Dermis microvascular lymphatic vessel endothelial cell (primary cell): ENCODE measurements at places on chromosomes 4 and X.

GRCh38 chr4:122548452-122548851 is 72.4 kb downstream of the IL21 start:
- DNase-seq = no peak

DNA sequence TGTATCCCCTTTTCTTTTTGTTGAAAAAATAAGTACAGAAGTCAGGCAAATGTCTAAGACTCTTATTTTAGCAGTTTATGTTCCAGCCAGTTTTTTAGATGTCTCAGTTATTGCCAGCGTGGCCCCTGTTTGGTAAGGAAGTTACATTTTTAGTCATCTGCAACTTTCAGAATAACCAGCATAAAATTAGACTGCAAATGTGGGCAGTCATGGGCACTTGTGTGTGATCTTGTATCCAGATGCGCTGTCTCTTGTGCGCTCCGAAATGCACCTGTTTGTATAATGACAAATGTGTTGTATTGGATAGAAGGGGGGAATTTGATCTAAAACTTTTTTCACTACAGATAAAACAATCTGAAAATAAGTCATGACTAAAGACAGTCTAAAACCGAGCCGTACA is 44.3 kb upstream of the CLCN4 start:
- no peak for DNase-seq

DNA sequence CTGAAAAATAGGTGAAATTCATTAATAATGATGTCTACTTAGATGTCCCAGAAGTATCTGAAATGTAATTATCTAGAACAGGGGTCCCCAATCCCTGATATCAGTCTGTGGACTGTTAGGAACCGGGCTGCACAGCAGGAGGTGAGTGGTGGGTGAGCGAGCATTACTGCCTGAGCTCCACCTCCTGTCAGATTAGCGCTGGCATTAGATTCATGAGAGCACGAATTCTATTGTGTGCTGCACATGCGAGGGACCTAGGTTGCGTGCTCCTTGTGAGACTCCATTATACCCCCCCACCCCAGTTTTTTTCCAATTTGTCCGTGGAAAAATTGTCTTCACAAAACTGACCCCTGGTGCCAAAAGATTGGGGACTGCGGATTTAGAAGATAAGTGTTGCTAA is 458.8 kb downstream of the CCSER1 start:
- DNase-seq = no peak

DNA sequence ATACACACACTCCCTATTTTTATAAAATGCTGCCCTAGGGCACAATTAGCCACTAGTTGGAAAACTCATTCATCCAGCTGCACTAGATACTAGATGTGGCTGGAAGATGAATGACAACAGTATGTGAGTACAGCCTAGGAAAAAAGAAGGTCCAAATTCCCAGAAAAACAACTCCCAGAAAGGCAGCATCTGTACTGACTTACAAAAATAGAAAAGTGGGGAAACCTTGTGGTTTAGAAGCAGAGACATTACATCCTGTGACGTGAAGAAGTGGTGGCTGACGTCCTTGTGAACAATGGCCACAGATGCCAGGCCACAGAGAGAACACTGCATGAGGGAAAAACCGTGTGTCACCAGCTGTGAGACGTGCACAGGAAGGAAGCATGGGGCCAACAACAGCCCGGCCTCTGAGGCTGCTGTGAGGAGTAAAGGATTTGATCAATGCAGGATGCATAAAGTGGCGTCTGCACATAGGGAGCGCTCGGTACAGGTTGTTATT is 81.2 kb downstream of the SPRY1 start:
- DNase-seq = peak; percentile 30

DNA sequence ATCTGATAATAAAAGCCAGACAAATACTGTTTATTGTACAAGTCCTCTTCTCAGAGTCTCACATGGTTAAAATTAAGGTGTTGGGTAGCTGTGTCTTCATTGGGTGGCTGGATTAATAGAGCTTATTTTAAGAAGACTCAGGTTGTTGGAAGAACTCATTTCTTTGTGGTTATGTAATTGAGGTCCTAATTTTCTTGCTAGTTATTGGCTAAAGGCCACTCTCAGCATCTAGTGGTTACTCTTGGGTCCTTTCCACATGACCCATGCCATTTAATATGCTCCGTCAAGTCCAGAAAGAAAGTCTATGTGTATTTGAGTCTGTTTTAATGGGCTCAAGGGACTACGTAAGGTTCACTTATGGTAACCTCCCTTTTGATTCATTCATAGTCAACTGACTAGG is 1668.6 kb upstream of the AGA start:
- DNase-seq = no peak

GRCh38 chr4:2638730-2639129 is 102.3 kb downstream of the FAM193A start:
- no peak for DNase-seq
